ENCODE measurements at places on chromosomes 5 and 9.
A peak's percentile ranks its signal among the peaks of the same experiment; 100 is the strongest.

- DNase-seq, result peak; percentile 97
Observed at GRCh38 chr5:135135530-135136226, 101.7 kb upstream of the PITX1 start.

- DNase-seq, result no peak
Observed at GRCh38 chr5:170082701-170083100, 23.0 kb upstream of the FOXI1 start.

DNA sequence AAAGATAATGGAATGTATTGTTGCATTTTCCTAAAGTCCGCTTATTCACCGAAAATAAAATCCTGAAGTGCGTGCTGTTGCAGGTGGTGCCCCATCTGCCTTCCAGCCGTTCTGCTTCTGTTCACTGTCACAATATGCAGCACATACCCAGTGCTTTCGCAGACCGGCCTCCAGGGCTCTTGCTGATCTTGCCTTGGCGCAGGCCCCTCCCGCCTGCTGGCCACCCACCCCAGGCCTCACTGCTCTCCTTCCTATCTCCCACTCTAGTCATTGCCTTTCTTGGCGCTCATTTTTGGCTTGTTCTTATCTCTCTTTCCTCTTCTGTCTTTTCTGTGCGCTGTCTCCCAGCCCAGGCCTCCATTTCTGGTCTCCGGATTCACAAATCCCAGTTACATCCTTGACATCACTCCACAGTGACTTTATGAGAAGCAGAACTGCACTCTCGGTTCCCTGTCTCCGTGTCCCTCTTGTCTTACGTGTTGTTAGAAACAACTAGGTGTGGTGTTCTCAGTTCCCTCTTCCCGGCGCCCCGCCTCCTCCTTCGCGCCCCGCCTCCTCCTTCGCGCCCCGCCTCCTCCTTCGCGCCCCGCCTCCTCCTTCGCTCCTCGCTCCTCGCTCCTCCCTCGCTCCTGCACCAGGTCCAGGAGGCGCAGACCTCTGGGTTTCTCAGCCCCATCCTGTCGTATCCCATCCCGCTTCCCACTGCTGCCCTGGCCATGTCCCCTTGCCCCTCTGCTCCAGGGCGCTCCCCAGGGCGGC, 201.7 kb upstream of the OTULINL start:
- DNase-seq, result no peak

- peak; percentile 62 for DNase-seq
Observed at GRCh38 chr5:72281764-72282499, 38.1 kb downstream of the MRPS27 start.

DNA sequence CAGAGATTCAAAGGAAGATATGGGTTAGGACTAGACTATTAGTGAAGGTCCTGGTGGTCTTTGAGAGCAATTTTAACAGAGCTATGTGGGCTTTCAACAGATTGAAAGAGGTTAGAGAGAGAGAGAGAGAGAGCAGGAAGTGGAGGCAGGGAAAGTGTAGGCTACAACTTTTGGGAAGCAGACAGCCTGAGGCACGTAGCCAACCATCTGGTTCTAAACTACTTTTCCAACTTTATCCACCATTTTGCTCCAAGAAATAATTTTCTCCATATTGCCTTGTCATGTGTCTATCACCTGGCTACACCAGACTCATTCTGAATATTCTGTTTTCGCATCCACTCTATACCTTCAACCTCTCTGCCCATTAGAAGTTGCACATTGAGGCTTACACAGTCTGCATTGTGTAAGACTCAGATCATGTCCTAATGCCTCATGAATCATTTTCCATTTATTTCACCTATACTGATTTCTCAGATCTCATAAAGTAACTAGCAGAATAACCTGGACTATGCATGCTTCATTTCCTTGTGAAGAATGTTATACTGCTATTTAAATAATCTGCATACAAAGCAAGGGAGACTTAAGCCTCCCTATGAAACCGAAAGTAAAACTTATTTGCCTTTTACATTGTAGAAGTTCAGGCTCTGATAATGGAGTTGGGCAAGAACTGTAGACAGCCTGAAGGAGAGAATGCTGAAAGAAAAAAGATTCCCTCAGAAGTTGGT, 235.6 kb downstream of the ELAVL2 start:
- DNase-seq, result no peak

DNA sequence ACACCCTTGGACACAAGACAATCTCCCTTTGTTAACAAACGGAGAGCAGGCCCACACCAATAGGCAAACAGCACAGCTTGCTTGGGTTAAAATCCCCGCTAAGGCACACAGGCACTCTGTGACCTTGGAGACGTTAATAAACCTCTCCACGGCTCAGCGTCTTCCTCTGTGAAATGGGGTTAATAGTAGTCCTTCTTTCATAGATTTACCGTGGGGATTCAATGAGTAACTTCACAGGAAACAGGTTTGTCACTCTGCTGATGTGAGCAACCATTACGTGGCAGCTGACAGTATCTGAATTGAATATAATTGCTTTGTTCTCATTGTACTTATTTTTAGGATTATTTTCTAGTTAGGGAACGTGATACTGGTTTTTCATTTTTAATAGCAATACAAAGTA, 65.2 kb upstream of the ADRA1B start:
- DNase-seq, result no peak

GRCh38 chr9:85884256-85884655, 56.7 kb upstream of the NAA35 start:
- DNase-seq, result no peak

DNA sequence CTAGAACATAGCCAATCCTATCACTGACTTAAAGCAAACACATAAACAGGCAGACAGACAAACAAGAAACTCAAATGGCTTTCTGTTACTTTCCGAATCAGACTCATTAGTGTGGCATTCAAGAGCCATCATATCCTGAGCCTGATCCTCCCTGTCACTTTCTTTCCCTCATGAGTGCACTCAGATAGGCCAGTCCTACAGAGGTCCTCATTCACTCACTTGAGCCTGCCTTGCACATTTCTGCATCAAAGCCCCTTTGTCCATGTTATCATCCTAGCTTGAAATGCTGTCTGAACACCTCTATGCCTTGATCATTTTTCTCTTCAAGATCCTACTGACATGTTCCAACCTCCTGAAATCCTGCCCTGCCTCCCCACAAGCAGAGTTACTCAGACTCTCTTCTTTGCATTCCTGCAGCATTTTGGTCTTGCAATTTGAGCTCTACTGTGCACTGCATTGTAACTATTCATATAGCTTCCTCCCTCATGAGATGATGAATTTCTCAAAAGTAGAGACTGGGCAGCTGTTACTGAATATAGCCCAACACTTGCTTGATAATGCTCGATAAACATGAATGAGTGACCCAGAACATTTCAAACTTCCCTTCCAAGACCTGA, 126.9 kb downstream of the PALM2AKAP2 start:
- DNase-seq, result no peak

DNA sequence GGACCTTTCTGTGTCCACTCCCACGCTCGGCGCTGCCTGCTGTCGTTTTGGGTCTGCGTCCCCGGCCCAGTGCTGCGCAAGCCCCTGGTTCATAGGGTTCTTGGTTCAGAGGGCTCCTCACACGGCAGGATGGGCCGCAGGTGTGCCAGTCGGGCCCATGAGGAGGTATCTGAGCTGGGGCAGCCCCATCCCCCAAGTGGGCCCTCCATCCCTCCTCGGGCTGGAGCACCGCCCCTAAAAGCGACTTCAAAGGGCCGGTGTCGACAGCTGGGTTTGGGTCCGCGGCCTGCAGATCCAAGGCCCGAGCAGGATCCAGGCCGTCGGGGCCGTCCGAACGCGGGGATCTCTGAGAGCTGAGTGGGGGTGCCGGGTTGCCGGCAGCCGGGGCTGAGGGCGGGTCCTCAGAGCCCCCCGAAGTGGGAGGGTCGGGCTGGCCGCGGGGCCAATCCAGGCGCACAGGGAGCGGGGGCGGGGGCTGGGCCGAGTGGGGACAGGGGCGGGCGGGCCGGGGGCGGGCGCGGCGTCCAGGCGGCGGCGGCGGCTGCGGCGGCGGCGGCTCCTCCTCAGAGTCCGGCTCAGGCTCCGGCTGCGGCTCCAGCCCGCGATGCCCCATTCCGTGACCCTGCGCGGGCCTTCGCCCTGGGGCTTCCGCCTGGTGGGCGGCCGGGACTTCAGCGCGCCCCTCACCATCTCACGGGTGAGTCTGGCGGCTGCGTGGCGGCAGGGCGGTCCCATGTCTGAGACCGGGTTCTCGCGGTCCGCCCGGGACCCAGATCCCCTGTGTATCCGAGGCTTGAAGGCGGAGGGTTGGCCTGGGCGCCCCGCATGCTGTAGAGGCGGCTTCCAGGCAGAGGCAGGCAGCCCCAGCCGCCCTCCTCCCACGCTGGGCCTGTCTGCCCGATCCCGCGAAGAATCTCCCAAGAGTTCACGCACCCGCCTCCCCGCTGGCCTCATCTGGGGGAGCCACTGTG, at the start of gene PDLIM4:
TSS of gene PDLIM4 (plus strand) at position 566 of the 971 bp plus-strand sequence. CDS start at position 605, 39 bp downstream.
- no peak for DNase-seq

- DNase-seq, result no peak
Observed at GRCh38 chr9:25658571-25658970, 19.7 kb downstream of the TUSC1 start.

DNA sequence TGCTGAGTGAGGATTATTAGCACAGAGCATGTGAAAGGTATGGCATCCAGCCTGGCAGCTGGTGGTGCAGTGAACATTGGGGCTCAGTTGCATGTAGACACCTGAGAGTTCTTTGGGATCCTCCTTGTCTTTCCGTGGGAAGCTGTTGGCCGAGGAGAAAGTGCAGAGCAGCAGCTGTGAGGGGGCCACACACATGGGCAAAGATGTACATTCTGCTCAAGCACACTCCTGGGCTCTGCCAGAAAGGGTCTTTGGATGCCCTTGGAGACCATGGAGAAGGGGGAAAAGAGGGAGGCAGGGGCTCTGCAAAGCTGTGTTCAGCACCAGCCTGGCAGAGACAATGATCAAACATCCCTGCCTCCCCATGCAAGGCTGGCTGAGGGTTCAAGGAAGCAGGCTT, 138.7 kb upstream of the PITX1 start:
- no peak for DNase-seq

- DNase-seq, result no peak
Observed at GRCh38 chr5:151082282-151082902, 1.6 kb upstream of the TNIP1 start.

DNA sequence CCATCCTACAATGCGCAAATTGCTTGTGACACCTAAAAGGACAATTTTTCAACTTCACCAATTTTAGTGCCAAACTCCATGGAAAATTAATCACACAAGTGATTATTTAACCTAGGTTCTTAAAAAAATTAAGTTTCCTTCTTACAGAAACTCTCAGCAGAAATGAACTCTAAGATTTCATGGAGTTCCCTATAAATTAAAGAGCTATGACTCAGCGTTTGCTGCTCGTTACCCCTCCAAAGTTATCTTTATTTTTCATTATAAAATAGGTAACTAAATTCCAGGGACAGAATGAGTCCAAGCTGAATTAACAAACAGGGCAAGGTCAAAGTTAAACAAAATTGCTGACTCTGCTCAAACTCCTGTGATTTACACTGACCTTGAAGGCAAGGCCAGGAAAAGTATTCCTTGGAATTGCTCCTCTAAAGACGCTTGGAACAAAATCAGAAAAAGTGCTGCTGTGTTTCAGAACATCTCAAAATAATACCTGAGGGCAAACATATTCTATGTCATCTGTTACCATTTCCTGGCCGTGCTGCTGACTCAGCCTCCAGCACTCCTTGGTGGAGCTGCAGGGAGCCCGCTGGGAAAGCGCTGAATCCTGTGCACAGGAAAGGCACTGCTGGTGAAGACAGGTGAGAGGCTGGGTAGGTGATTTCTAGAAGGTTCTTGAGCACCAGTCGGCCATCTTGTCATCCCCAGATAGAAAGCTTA, 2.5 kb upstream of the CMBL start:
- DNase-seq, result no peak

- no peak for DNase-seq
Observed at GRCh38 chr9:119802133-119802532, 432.9 kb upstream of the BRINP1 start.

DNA sequence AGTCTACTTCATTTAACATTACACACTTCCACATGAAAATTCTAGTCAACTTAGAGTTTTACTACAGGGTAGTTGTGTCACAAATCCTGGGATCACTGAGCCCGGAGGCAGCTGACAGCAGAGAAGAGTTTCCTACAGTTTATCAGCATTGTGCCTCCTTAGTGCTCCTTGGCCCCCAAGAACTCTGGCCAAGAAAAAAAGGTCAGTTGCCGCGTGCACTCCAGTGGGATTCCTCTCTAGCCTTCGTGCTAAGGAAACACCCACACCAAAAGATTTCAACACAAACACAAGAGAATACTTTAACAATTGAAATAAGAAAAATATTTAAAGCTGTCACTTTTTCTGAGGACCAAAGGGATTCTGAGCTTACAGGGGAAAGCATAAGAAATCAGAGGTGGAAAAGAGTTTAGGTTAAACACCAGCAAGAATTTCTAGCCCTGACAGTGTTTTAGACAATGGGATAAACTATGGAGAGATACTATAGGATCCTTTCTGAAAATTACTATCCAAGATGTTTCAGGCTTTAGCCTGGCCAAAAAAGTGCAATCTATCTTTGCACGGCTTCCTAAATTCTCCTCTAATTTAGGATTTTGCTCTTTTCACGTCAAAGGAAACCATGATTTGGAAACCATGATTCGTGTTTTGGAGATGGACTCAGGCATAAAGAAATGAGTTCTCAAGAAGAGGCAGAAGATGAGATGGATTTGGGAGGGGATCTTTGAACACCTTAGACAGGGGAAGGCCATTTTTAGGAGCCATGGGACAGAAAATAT, 606.8 kb downstream of the RAB3C start:
- no peak for DNase-seq

DNA sequence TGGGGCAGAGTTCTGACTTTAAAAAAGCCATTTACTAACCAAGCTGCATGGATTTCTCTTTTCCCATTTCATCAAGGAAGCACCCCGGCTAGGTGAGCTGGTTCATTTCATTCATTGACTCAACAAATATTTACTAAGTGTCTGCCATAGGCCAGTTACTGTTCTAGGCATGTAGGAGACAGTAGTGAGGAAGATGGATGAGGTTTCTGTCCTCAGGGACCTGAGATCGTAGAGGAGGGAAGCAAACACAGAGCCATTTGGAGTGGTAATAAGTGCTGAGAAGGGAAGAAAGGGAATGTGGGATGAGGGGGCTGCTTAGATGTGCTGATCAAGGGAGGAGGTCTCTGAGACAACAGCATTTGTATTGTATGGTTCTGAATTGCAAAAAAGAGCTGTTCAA, 120.4 kb downstream of the C9orf152 start:
- no peak for DNase-seq
